LHCN-M2 (cell line): ENCODE measurements at places on chromosomes 5 and 9.

GRCh38 chr5:128813317-128814070, 151.8 kb upstream of the SLC27A6 start:
- no peak for DNase-seq

- DNase-seq = no peak
Observed at GRCh38 chr9:124347968-124348358, 67.3 kb downstream of the PSMB7 start.

GRCh38 chr9:136599074-136599531, 53.3 kb upstream of the NOTCH1 start:
- no peak for DNase-seq

DNA sequence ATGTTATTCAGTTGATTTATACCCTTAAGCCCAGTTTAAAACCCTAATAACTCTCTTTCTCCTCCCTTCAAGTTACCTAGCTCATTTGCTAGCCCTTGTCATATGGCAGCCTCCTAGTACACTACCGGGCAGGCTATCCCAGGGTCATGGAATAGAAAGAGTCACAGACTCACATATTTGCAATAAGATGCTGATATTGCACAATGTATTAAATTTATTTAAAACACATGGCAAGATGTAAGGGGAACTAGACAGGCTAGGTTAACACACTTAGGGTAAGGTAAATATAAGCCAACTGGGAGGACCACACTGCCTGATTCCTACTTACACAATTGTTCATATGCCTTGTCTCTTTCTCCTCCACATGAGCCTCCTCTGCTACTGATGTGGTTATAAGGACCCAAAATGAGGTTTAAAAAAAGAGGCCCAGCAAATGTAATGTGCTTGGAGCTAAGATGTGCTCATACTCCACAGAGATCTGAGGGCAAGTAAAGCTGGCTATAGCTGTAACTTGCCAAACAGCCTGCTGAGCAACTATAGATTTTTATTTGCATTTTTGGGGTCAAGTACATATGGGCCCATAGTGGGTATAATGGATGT, 130.0 kb downstream of the ENC1 start:
- DNase-seq = no peak
